Calu3 (cell line): ENCODE measurements at places on chromosomes 11 and 22.

DNA sequence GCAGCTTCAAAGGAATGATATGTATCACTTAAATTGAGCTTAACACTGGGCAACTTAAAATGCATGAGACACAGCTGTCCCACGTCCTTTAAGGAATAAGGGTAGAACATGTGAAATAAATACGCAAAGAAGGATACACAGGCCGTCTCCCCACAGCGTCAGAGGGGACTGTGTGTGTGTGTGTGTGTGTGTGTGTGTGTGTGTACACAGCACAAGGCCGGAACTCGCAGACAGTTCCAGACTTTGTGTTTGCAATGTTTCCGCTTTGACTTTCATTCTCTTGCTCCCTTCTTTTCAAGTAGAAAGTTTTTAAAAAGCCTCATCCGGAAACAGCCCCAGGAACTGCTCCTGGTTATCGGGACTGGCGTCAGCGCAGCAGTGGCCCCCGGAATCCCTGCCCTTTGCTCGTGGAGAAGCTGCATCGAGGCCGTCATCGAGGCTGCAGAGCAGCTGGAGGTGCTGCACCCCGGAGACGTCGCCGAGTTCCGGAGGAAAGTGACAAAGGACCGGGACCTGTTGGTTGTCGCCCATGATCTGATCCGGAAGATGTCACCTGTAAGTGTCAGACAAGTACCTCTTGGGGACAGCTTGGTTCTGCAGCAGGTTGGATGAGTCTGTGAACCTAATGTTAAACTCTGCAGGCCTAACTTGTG lies 13.3 kb downstream of the FAM118A start:
- no peak for DNase-seq

- DNase-seq: peak; percentile 57
Observed at GRCh38 chr11:58513747-58514367, 6.0 kb upstream of the OR5B21 start.

GRCh38 chr22:18087350-18087855 lies 9.6 kb downstream of the PEX26 start:
- DNase-seq: no peak

DNA sequence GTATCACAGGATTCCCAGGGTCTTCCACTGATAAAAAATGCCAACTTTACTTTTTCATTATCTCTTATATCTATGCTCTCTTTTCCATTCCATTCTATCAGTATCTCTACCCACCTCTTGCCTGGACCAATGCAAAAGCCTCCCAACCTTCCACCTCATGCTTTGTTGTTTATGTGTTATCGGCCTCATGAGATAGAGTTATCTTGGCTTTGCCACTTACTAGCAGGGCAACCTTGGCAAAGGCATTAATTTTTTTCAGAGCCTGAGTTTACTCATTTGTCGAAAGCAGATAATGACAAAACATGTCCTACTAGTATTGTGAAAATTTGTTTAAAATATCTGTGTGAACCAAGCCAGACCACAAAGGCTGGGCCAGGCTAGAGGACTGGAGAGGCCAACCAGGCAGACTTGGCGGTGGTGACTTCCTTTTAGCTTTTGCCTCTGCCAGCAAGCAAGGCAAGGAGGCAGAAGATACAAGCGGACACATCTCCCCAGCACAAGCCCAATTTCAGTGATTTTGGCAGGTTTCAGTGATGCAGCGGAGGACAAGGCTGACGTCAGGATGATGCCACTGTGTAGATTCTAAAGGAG lies 106.9 kb downstream of the ADAMTS15 start:
- no peak for DNase-seq

DNA sequence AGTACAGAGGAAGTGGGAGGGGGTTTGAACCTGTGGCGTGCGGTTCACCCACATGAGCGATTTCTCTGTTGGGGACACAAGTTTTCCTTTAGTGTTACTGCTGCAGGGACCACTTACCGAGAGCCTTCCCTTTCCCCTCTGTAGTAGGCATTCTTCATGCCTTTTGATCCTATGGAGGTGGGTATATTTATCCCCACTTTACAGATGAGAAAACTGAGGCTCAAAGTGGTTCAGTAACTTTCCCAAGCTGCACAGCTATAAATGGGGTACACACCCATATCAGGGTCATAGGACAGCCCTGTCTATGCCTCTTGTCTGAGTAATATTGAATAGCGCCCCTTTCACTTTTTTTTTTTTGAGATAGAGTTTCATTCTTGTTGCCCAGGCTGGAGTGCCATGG lies 3.3 kb upstream of the PHF21B start:
- DNase-seq: no peak

- no peak for DNase-seq
Observed at GRCh38 chr11:119804698-119805097, 75.7 kb upstream of the NECTIN1 start.

GRCh38 chr11:57479021-57479663 lies 18.8 kb downstream of the RTN4RL2 start:
- DNase-seq: no peak

DNA sequence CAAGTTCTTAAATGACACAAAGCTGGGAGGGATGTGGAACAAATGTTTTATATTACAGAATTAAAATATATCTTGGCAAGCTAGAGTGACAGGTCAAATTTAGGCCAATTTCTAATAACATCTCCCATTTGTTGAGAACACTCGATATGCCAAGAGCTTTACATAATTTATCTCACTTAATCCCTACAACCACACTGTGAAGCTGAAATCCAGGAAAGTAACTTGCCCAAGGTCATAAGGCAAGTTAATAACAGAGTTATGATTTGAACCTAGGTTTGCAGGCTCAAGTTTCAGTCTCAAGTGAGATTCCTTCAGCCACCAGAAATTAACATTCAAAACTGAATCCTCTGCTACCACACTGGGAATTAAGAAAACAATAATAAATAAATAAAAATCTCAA lies 38.3 kb downstream of the RAB30 start:
- DNase-seq: no peak

DNA sequence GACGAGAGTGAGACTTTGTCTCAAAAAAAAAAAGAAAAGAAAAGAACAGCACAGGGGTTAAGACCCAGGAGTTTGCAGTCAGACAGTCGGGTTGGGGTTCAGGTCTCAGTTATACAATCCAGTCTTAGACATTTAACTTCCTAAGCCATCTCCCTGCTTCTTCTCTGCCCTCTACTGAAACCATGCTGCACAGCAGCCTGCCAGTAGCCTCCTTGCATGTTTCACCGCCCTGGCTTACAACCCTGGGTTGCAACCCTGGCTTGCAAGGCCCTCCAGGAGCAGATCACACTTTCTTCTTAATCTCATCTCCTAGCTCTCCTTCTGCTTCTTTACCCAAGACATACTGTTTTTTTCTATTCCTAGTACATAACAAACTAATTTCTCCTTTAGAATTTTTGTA lies 5.9 kb upstream of the B3GAT3 start:
- DNase-seq: no peak

GRCh38 chr11:72102631-72102945 lies 509 bp downstream of the LAMTOR1 start:
- DNase-seq: no peak

GRCh38 chr22:49446759-49447710 lies 380.6 kb downstream of the BRD1 start:
- DNase-seq: no peak

DNA sequence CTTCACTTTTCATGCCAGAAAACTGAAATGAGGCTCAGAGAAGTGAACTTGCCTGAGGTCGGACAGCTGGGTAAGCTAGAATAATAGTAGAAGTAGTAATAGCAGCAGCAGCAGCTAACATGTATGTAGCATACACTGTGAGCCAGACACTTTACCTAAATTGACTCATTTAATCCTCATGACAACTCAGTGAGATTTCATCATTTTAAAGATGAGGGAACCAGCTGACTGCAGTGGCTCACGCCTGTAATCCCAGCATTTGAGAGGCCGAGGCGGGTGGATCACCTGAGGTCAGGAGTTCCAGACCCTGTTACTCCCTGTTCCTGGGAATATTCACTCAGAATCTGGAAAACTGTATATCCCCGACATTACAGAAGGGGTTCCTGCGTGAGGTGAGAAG lies 154.5 kb downstream of the DBX1 start:
- no peak for DNase-seq

GRCh38 chr11:35138943-35139721 lies at the start of gene CD44:
Gene CD44, plus strand, starts transcription at chr11:35139171. Its CDS starts 133 bp downstream, at chr11:35139304.
- DNase-seq: peak; percentile 67

GRCh38 chr11:118128721-118129470 lies 23.7 kb downstream of the SCN4B start:
- no peak for DNase-seq

GRCh38 chr22:37163575-37164504 lies 14.1 kb upstream of the IL2RB start:
- no peak for DNase-seq

DNA sequence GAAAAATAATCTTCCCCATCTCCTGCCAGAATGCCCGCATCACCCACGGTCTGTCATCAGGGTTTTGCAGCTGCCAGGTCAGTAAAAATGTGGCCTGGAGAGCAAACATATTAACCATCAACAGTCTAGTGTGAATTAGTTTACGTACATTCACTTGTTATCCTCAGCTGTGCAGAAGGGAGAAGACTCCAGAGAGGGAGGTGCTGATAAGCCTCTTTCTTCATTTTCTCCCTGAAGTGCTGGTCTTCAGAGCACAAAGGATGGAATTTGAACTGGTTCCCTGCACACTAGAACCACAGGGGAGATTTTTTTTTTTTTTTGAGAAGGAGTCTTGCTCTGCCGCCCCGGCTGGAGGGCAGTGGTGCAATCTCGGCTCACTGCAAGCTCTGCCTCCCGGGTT lies 8.2 kb downstream of the FGF19 start:
- DNase-seq: no peak

GRCh38 chr22:49788504-49788903 lies 39.2 kb downstream of the BRD1 start:
- DNase-seq: no peak

DNA sequence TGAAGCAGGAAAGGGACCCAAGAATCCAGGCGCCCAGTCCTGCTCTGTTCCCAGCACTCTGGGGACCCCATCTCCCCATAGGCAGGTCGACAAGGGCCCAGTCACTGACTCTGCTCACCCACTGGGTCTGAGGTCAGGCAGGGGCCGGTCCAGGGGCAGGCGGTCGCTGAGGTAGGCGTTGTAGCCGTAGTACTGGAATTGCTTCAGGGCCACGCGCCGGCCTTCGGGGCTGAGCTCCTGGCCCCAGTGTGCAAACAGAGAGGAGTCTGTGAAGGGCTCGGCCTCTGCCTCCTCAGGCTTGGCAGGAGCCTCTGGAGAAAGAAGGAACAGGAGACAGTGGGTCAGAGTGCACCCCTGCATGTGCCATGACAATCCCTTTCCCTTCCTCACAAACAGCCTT lies 95.6 kb upstream of the CSNK2A3 start:
- DNase-seq: no peak

DNA sequence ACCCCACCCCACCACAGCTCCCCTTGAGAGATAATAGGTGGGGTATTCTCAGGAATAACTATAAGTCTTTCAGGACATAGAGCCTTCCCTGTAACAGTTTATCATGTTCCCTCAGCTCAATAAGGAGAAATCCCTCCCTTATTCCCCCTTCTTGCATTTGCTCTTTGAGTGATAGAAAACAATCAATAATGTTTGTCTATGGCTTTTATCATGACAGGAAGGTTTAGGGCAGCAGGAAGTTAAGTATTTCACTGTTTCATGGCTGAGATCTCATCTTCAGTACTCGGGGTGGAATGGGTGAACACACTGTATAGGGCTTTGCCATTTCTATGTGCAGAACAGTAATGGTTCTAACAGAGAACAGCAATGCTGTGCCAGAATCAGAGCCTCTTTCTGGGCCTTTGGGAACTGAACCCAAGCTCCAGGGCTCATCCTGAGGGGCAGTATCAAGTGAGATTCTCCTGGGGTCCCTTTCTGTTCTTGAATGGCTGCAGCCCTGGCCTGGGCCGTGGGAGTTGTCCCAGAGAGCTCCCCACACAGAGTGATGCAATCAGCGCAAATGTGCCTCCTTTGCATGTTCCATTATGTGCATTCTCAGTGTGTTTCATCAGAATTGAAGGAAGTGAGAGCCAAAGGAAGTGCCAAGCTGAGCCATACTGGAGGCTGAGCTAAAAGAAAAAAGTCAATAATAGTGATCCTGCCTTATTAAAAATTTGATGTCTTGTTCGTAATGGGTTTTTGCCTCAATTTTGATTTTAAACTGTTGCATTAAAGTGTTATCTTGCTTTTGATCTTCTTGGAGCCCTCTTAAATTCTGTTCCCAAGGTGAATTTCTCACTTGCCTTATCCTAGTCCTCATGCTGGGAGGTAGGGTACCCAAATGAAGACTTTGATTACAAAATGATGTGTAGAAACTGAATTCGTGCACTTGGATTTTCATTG lies 2.9 kb upstream of the CYP2R1 start:
- DNase-seq: no peak

DNA sequence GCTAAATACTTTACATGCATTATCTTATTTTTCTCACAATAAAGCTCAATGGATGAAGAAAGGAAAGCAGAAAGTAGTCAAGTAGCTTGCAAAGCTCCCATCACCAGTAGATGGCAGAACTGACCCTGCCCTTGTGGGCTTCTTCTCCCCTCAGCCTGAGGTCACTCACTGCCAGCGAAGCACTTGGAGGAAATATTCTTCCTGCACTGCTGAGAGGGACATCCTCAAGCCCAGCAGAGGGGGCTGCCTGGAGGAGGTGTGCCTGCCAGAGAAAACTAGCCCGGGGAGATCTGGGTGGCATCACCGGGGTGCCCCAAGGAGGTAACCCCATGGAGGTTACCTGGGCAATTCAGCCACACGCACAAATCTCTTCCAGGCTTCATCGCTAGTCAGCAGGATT lies 6.6 kb downstream of the APOL4 start:
- peak; percentile 63 for DNase-seq

DNA sequence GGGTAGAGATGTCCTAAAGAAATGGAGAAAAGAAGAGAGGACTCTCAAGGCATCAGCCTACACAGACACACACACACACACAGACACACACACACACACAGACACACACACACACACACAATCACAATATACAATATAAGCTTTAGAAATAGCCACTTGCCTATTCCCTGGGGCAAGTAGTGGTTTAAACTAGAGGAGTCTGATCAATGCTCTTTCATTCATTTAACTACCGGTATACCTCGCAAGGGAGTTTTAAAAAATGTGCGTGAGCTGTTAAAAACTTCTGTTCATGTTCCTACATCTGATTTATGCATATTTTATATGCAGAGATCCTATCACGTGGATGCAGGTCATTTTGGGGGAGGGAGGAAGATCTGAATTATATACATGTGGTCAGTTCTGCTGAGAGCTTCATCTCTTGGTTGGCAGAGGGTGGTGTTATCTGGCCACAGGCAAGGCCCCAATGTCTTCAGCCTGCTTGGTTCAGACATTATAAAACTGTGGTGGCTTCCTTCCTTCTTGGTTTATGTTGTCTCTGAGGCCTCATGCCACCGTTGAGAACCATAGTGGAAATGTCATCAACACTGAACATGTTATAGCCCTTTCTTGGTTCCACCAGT lies 56.6 kb downstream of the SYT13 start:
- no peak for DNase-seq

DNA sequence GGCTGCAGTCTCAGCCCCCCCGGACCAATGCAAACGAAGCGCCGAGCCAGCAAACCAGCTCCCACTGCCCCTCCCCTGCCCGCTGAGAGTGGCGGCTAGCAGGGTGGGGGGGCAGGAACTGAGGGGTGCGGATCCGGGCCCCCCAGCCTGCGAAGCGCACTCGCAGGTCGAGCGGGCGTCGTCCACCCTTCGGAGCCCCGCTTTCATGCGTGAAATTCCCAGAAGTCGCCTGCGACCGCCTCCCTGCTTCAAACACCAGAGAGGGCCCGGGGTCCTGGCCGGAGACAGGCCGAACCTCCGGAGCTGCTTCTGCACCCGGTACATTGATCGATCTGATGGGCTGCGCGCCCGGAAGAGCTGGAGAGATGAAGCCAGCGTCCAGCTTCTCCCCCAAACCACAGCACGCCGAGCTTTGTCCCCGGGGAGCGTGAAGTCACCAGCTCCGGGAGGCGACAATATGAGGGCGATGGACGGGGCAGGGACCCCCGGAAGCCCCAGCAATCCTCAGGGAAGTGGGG lies 646 bp upstream of the PATZ1 start:
- DNase-seq: peak; percentile 70

GRCh38 chr11:44229098-44229497 lies 80.8 kb downstream of the ALX4 start:
- DNase-seq: no peak
